Activated CD8-positive, alpha-beta T cell treated with anti-CD3 and anti-CD28 coated beads, Interleukin-2, amount 10 ng/mL, durations not matched to agents 7 days and 5 days (primary cell): ENCODE measurements at places on chromosomes 1 and 21. TPM values are rescaled to one million over a fixed set of nuclear protein-coding genes. Genes with fewer than 3 reads are reported as not detected.
A peak's percentile ranks its signal among the peaks of the same experiment; 100 is the strongest.

DNA sequence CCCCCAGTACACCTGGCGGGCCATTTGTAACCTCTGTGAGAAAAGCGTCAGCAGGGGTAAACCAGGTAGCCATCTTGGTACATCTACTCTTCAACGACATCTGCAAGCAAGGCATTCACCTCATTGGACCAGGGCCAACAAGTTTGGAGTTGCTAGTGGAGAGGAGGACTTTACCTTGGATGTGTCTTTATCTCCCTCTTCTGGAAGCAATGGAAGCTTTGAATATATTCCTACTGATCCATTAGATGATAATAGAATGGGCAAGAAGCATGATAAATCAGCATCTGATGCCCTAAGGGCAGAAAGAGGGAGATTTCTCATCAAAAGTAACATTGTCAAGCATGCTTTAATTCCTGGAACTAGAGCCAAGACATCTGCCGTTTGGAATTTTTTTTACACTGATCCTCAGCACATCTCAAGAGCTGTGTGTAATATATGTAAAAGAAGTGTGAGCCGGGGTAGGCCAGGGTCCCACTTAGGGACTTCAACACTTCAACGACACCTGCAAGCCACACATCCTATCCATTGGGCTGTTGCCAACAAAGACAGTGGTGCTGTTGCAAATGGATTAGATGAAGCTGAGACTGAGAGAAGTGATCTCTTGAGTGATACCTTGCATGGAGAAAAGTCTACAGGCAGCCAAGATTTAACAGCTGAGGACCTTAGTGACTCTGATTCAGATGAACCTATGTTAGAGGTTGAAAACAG is 2.7 kb downstream of the ZBED6 start:
- no peak for DNase-seq
- no peaks in the 10 kb centered on the region for H3K27me3 ChIP-seq
- peaks cover 52% of the 10 kb centered on the region for H3K36me3 ChIP-seq
- H3K27ac ChIP-seq: no peak overlapping the region

DNA sequence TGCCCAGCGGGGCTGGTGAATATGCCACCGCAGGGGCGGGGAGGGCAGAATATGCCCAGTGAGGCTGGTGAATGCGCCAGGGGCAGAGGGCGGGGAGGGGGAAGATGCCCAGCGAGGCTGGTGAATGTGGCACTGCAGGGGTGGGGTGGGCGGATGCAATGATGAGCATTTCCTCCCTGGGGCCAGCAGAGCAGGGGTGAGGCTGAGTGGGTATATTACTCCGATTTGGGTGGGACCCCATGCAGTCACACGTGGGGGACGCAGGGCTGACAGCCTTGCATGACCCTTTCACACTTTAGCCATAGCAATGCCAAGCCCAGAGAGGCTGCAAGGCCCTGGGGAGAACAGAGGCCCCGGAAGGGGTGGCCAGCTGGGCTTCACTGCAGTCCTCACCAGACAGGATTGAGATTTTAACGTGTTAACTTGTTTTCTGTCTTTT is 9.3 kb upstream of the SLX9 start:
- H3K4me1 ChIP-seq: peaks cover 62% of the 10 kb centered on the region
- peak overlapping the region; percentile 78 for H3K4me3 ChIP-seq
- peak; percentile 74 for DNase-seq
- H3K27me3 ChIP-seq: no peaks in the 10 kb centered on the region
- H3K27ac ChIP-seq: peak overlapping the region; percentile 86

- H3K4me3 ChIP-seq: no peak overlapping the region
- H3K4me1 ChIP-seq: peaks cover 25% of the 10 kb centered on the region
- DNase-seq: no peak
- H3K27ac ChIP-seq: no peak overlapping the region
These were observed 197.9 kb downstream of the NCAM2 start for GRCh38 chr21:21196087-21196486.

DNA sequence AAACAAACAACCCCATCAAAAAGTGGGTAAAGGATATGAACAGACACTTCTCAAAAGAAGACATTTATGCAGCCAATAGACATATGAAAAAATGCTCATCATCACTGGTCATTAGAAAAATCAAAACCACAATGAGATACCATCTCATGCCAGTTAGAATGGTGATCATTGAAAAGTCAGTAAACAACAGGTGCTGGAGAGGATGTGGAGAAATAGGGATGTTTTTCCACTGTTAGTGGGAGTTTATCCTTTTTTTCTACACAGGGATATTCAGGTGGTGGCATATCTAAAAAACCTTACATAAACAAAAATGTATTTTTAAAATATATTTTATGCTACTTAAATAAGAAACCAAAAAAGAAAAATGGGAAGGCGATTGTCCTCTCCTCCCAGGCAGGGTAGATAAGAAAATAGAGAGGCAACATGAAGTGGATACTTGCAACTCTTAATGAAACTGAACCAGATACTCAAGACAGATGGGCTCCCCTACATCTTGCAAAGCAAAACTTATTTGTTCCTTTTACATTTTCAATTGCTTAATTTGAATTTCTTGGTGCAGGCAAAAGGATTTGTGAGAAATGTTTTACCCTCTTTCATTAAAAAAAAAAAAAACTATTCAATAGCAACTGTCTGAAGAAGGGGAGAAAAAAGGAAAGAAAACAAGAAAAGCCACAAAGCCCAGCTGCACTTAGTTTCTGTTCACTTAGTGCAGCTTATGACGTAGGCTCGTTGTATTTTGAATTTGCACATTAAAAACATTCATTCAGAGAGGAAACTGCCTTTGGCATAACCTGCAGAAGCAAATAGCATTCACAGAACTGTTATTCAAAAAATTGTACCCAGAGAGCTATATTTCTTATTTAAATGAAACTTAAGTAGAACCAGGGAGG is 36.9 kb upstream of the RGS1 start:
- DNase-seq: peak; percentile 50
- peaks cover 11% of the 10 kb centered on the region for H3K36me3 ChIP-seq
- peak overlapping the region; percentile 90 for H3K27ac ChIP-seq
- peaks cover 30% of the 10 kb centered on the region for H3K4me1 ChIP-seq
- peak overlapping the region; percentile 61 for H3K4me3 ChIP-seq
- H3K27me3 ChIP-seq: no peaks in the 10 kb centered on the region

DNA sequence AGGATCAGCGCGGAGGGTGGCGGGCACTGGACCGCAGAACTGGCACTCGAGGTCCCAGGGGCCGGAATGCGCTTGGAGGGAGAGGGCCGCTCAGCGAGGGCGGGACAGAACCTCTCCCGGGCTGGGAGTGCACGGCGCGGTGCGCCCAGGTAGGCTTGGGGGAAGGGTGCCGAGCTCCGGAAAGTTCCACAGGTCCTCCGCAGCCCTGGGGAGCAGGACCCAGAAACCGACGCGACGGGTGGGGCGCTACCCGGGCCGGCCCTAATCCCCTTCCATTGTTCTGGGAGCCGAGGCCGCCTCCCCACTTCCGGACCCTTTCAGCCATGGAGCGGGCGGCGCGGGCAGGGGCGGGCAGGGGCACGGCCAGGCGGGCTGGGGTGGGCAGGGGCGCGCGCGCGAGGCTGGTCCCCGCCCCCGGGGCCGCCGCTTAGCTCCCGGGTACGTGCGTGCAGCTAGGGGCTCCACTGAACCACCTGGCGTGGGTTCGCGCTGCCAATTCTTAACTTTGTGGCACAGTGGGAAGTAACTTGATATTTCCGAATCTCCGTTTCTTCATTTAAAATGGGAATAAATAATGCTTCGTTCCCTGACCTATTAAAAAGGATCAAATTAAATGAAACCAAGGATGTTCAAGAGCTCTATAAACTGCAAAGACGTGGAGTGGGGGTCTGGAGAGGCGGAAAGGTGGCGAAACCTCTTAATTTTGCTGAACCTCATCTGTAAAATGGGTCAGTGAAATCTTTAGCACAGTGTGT is 20.7 kb downstream of the LGR6 start:
- H3K4me1 ChIP-seq: peaks cover 7% of the 10 kb centered on the region
- H3K36me3 ChIP-seq: no peaks in the 10 kb centered on the region
- no peak overlapping the region for H3K27ac ChIP-seq
- DNase-seq: no peak
- no peak overlapping the region for H3K4me3 ChIP-seq
- H3K27me3 ChIP-seq: peaks cover 66% of the 10 kb centered on the region

- no peak overlapping the region for H3K4me3 ChIP-seq
- no peak for DNase-seq
- no peaks in the 10 kb centered on the region for H3K27me3 ChIP-seq
- peak overlapping the region; percentile 53 for H3K27ac ChIP-seq
These were observed 40.6 kb upstream of the DUSP10 start for GRCh38 chr1:221782477-221782876.

DNA sequence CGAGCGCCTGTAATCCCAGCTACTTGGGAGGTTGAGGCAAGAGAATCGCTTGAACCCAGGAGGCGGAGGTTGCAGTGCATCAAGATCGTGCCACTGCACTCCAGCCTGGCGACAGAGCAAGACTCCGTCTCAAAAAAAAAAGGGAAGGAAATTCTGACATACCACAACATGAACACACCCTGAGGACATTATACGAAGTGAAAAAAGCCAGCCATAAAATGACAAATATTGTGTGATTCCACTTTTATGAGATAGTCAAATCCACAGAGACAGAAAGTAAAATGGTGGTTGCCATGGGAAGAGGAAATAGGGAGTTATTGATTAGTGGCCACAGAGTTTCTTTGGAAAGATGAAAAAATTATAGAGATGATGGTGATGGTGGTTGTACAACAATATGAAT is 41.7 kb downstream of the EVI5 start:
- no peaks in the 10 kb centered on the region for H3K4me1 ChIP-seq
- no peak overlapping the region for H3K27ac ChIP-seq
- no peak overlapping the region for H3K4me3 ChIP-seq

GRCh38 chr1:5287178-5288150 is 633.1 kb downstream of the AJAP1 start:
- H3K27me3 ChIP-seq: no peaks in the 10 kb centered on the region
- no peak overlapping the region for H3K4me3 ChIP-seq
- DNase-seq: no peak
- H3K4me1 ChIP-seq: no peaks in the 10 kb centered on the region
- no peaks in the 10 kb centered on the region for H3K36me3 ChIP-seq
- H3K27ac ChIP-seq: no peak overlapping the region

- H3K27me3 ChIP-seq: no peaks in the 10 kb centered on the region
- H3K27ac ChIP-seq: no peak overlapping the region
- peaks cover 14% of the 10 kb centered on the region for H3K4me1 ChIP-seq
- no peaks in the 10 kb centered on the region for H3K36me3 ChIP-seq
These were observed 9.7 kb downstream of the SMYD3 start for GRCh38 chr1:246497331-246497915.

DNA sequence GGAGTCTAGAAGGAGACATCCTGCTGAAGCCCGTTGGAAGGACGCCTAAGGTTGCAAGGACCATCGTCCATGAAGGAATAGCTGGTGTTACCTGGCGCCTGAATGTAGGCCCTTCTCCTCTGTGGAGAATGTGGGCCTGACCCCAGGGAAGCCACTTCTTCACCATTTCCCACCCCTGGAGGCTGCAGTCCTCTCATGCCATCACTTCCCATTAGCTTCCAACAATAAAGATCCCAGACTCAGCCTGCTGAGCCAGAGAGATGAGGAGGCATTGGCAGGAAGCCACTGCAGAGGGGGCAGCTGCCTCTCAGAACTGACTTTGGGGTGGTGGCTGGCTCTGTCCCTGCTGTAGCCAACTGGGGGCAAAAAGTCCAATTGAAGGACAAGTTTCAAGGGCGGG is 21.3 kb upstream of the KCNE2 start:
- H3K4me1 ChIP-seq: peaks cover 13% of the 10 kb centered on the region
- no peak for DNase-seq
- no peak overlapping the region for H3K4me3 ChIP-seq
- H3K27ac ChIP-seq: no peak overlapping the region
- H3K36me3 ChIP-seq: no peaks in the 10 kb centered on the region

GRCh38 chr21:33514229-33514628 is 22.7 kb upstream of the DNAJC28 start:
- no peak for DNase-seq
- H3K36me3 ChIP-seq: peaks cover 68% of the 10 kb centered on the region
- H3K4me3 ChIP-seq: no peak overlapping the region
- H3K4me1 ChIP-seq: peaks cover 16% of the 10 kb centered on the region

GRCh38 chr1:2504949-2505272 is 21.5 kb downstream of the PANK4 start:
- H3K27me3 ChIP-seq: no peaks in the 10 kb centered on the region
- no peak overlapping the region for H3K27ac ChIP-seq
- H3K4me1 ChIP-seq: peaks cover 11% of the 10 kb centered on the region
- H3K4me3 ChIP-seq: no peak overlapping the region
- peaks cover 9% of the 10 kb centered on the region for H3K36me3 ChIP-seq

DNA sequence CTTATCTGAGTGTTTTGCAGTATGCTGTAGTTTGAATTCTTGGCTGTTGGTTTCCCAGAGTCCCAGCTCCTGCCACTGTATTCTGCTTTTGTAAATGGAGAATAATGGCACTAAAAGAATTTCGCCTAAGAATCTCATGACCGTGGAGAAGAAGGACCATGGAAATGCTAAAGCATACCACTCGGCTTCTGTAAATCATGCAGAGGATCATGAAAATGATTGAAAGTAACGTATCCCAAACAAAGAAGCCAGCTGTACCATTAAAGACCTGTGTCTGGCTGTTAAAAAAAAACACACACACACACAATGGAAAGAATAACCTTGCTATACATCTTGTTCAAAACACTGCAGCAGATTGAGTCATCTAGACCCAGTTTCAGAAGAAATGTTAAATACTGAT is 287.9 kb downstream of the ZNF326 start:
- H3K27me3 ChIP-seq: no peaks in the 10 kb centered on the region
- no peak overlapping the region for H3K4me3 ChIP-seq
- no peak overlapping the region for H3K27ac ChIP-seq
- H3K36me3 ChIP-seq: no peaks in the 10 kb centered on the region
- DNase-seq: no peak

- H3K27ac ChIP-seq: peak overlapping the region; percentile 70
- no peaks in the 10 kb centered on the region for H3K27me3 ChIP-seq
- peaks cover 11% of the 10 kb centered on the region for H3K4me1 ChIP-seq
- peak; percentile 31 for DNase-seq
- H3K4me3 ChIP-seq: no peak overlapping the region
These were observed 200.0 kb downstream of the GABPA start for GRCh38 chr21:25934771-25935224.

- no peak overlapping the region for H3K27ac ChIP-seq
- no peaks in the 10 kb centered on the region for H3K27me3 ChIP-seq
- peaks cover 15% of the 10 kb centered on the region for H3K4me1 ChIP-seq
- no peak overlapping the region for H3K4me3 ChIP-seq
These were observed 37.1 kb upstream of the CR2 start for GRCh38 chr1:207417076-207417475.

DNA sequence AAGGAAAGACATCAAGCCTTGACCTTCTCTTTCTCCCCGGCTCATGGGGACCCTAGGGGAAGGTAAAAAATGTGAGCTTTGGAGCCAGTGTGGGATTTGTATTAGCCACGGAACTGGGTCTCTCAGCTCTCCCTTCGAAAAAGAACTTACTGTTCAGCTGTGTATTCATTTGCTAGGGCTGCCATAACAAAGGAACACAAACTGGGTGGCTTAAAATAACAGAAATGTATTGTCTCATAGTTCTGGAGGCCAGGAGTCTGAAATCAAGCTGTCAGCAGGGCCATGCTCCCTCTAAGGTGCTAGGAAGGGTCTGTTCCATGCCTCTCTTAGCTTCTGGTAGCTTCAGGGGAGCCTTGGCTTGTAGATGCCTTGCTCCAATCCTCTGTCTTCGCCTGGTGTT is 83.5 kb upstream of the SLC2A1 start:
- H3K36me3 ChIP-seq: no peaks in the 10 kb centered on the region
- H3K27ac ChIP-seq: no peak overlapping the region
- DNase-seq: no peak
- no peak overlapping the region for H3K4me3 ChIP-seq
- peaks cover 9% of the 10 kb centered on the region for H3K4me1 ChIP-seq

- H3K4me1 ChIP-seq: peaks cover 17% of the 10 kb centered on the region
- no peaks in the 10 kb centered on the region for H3K27me3 ChIP-seq
- H3K4me3 ChIP-seq: no peak overlapping the region
- no peak overlapping the region for H3K27ac ChIP-seq
These were observed 30.7 kb downstream of the PGM1 start for GRCh38 chr1:63623952-63624351.

Gene MRPS15
- 115 TPM for total RNA-seq

Gene TTC22
- total RNA-seq: 5.0 TPM

Gene NID1
- total RNA-seq: 0.05 TPM

Gene FLVCR1
- 12.6 TPM for total RNA-seq

Gene NUDT4B
- total RNA-seq: not detected

Gene TLCD4
- total RNA-seq: not detected
